H9 (cell line): ENCODE measurements at places on chromosomes 4 and X. TPM values are rescaled to one million over a fixed set of nuclear protein-coding genes. Genes with fewer than 3 reads are reported as not detected.

DNA sequence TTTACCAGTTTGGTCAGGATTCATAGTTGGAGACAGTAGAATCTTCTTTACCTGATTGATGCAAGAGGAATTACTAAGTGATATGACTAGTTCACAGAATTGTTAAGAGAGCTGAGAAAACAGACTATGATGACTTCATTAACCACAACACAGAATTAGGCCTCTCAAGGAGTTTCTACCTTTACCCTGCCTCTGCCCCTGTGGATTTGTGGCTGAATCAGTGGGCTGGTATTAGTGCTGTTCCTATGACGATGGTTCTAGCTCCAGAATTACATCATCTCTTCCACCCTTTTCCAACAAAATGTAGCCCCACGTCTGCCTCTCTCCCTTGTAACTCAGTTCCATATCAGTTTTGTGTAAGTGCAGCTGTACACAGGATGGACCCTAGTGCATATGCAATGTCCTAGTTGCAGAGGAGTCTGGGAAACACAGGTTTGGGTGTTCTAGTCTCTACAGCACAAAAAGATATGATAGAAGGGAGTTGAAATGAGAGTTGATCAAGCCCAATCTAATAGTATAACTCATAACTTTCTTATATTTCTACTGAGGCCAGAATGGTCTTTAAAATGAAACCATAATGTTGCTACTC is 99.3 kb downstream of the ANXA5 start:
- no peaks in the 10 kb centered on the region for H3K27me3 ChIP-seq
- H3K4me1 ChIP-seq: peaks cover 2% of the 10 kb centered on the region; the same call in 1 of the 2 replicates
- H3K4me3 ChIP-seq: no peak overlapping the region
- no peak for DNase-seq
- no peak overlapping the region for H3K27ac ChIP-seq

- H3K36me3 ChIP-seq: peaks cover under 1% of the 10 kb centered on the region; the same call in 1 of the 2 replicates
- no peak for DNase-seq
- no peaks in the 10 kb centered on the region; the same call in 1 of the 2 replicates for H3K4me1 ChIP-seq
Measured at GRCh38 chr4:2848449-2848848, 4.8 kb downstream of the ADD1 start.

DNA sequence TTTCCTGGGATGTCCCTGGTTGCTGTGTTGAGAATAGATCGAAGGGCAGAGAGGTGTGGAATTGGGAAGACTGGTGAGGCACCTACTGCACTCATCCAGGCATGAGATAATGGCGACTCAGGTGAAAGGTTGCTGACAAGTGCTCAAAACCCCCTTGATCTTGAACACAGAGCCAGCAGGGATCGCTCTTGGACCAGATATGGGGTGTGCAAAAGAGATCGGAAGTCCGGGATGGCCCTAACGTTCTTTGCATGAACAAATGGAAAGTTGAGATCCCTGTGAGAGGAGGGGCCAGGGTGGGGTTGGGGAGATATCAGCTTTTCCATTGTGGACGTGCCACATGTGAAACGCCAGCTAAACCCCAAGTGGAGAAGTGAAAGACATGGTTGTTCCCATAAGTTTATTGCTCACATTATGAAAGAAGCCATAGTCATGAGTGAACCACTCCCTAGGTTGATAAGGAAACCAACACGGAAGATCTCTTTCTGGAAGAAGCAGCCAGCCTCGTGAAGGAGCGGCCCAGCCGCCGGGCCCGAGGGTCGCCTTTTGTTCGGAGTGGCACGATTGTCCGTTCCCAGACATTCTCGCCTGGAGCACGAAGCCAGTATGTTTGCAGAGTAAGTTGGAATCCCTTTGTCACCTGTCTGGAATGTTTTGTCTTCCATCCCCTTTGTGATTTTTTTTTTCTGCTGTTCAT is 22.6 kb upstream of the CLCN4 start:
- H3K27ac ChIP-seq: no peak overlapping the region
- peaks cover 2% of the 10 kb centered on the region; the same call in 1 of the 2 replicates for H3K4me1 ChIP-seq
- H3K36me3 ChIP-seq: peaks cover 56% of the 10 kb centered on the region
- no peaks in the 10 kb centered on the region for H3K27me3 ChIP-seq
- no peak for DNase-seq

- DNase-seq: no peak
- H3K27ac ChIP-seq: no peak overlapping the region
- H3K4me1 ChIP-seq: peaks cover 9% of the 10 kb centered on the region; the same call in 1 of the 2 replicates
Measured at GRCh38 chr4:37981844-37982720, 21.9 kb downstream of the PTTG2 start.

Gene SPRY1
- 76.3 and 77.6 TPM in 2 replicates for total RNA-seq

Gene FAM184B
- total RNA-seq: 0.07 and 0.09 TPM in 2 replicates

Gene GLOD5
- not detected in 2 replicates for total RNA-seq

- no peaks in the 10 kb centered on the region for H3K27me3 ChIP-seq
- no peak overlapping the region for H3K27ac ChIP-seq
- no peak overlapping the region for H3K4me3 ChIP-seq
- peaks cover 26% of the 10 kb centered on the region for H3K36me3 ChIP-seq
- no peaks in the 10 kb centered on the region for H3K4me1 ChIP-seq
- DNase-seq: no peak
Measured at GRCh38 chr4:159937595-159937994, 834.7 kb downstream of the RAPGEF2 start.

Gene JADE3
- 19.6 and 20.2 TPM in 2 replicates for total RNA-seq

Gene NAT8L
- total RNA-seq: 13.9 and 14.7 TPM in 2 replicates

- no peaks in the 10 kb centered on the region for H3K36me3 ChIP-seq
- no peaks in the 10 kb centered on the region for H3K27me3 ChIP-seq
- H3K4me1 ChIP-seq: no peaks in the 10 kb centered on the region; the same call in 1 of the 2 replicates
Measured at GRCh38 chrX:30649859-30650258, 3.4 kb upstream of the GK start.

Gene IL15
- 0.39 and 0.61 TPM in 2 replicates for total RNA-seq

Gene SMIM10
- total RNA-seq: 1.1 and 1.2 TPM in 2 replicates

Gene EDA2R
- 6.6 and 8.3 TPM in 2 replicates for total RNA-seq

Gene ENAM
- not detected in 2 replicates for total RNA-seq

DNA sequence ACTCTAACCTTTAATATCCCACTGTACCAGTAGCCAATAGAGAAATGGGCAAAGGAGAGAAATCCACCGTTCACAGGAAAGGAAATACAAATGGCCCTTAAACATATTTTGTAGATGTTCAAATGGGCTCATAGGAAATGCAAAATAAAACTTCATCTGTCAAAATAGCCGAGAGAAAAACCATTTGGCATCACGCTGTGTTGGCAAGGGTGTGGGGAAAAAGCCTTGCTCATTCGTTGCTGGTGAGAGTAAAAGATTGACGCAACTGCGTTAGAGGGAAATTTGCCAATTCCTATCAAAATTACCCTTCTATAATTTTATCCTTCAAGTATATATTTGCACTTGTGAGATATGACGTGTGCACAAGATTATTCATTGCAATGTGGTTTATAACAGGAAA is 131.9 kb downstream of the EIF4E start:
- H3K27ac ChIP-seq: no peak overlapping the region
- no peaks in the 10 kb centered on the region for H3K36me3 ChIP-seq
- DNase-seq: no peak
- no peaks in the 10 kb centered on the region for H3K27me3 ChIP-seq
- H3K4me1 ChIP-seq: peaks cover 6% of the 10 kb centered on the region
- no peak overlapping the region for H3K4me3 ChIP-seq

Gene UNC5C
- not detected in 2 replicates for total RNA-seq

DNA sequence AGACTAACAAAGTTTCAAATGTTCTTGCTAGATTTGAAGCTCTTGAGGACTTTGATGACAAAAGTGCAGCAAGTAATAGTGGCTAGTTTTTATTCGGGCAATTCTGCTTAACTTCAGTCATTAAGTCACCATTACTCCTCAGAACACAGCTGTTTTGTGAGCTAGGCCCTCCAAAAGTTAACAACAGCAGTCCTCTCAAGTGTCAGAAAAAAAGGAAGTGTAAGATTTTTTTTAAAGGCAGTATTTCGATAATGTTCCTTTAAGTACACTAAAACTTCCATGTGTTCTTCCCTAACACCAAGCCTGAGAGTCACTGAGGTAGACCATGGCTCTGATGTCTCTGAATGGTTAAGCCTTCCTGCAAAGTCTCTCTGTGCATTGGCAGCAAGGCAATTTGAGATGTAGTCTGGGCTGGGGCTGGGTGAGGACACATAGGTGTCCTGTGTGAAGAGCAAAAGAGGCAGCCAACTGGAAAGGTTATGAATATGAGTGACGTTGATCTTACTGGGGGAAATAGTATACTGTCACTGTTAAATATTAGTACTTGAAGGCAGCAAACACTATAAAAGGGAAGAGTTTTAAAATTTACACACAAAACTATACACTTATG is 174.0 kb upstream of the MAP3K15 start:
- no peaks in the 10 kb centered on the region; the same call in 1 of the 3 replicates for H3K36me3 ChIP-seq
- H3K4me3 ChIP-seq: no peak overlapping the region
- no peaks in the 10 kb centered on the region for H3K27me3 ChIP-seq

- no peak for DNase-seq
- no peaks in the 10 kb centered on the region for H3K27me3 ChIP-seq
- H3K36me3 ChIP-seq: no peaks in the 10 kb centered on the region
- no peaks in the 10 kb centered on the region for H3K4me1 ChIP-seq
- no peak overlapping the region for H3K27ac ChIP-seq
- no peak overlapping the region for H3K4me3 ChIP-seq
Measured at GRCh38 chrX:128759745-128760144, 707.5 kb upstream of the ACTRT1 start.

GRCh38 chrX:41708486-41708885 is 15.5 kb upstream of the GPR82 start:
- H3K4me1 ChIP-seq: peaks cover 14% of the 10 kb centered on the region; the same call in 1 of the 2 replicates
- H3K36me3 ChIP-seq: 0 out of 2 replicates have a peak, but pooled peaks cover 3% of the 10 kb centered on the region
- H3K27me3 ChIP-seq: no peaks in the 10 kb centered on the region
- no peak overlapping the region for H3K27ac ChIP-seq

DNA sequence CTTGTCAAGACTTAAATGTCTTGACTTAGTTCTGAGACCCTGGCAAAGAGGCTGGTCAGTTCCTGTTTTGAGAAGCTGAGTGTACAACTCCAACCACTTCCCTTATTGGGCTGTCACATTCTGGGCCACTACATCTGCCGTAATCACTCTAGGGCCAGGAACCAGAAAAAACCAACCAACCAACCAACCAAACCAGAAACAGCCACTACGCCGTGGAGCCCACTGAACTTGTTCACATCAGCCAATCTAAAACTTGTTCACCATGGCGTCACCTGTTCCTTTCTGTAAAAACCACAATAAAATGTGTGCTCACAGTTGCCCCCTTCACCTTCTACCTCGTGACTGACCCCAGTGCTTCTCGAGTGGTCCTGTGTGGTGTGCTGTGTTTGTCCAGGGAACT is 107.3 kb downstream of the JADE1 start:
- no peaks in the 10 kb centered on the region for H3K36me3 ChIP-seq
- no peak overlapping the region for H3K27ac ChIP-seq
- no peaks in the 10 kb centered on the region for H3K4me1 ChIP-seq
- DNase-seq: no peak
- H3K27me3 ChIP-seq: no peaks in the 10 kb centered on the region

Gene RBMXL3
- not detected in 2 replicates for total RNA-seq

GRCh38 chr4:101953949-101954348 is 163.4 kb downstream of the BANK1 start:
- H3K27ac ChIP-seq: peak overlapping the region; percentile 78
- DNase-seq: peak; percentile 52
- no peaks in the 10 kb centered on the region for H3K27me3 ChIP-seq
- no peaks in the 10 kb centered on the region for H3K36me3 ChIP-seq

- no peak for DNase-seq
- H3K4me1 ChIP-seq: no peaks in the 10 kb centered on the region
- no peak overlapping the region for H3K4me3 ChIP-seq
- peaks cover 2% of the 10 kb centered on the region; the same call in 1 of the 3 replicates for H3K36me3 ChIP-seq
- H3K27ac ChIP-seq: no peak overlapping the region
Measured at GRCh38 chr4:29043411-29043810, 1676.8 kb upstream of the PCDH7 start.

DNA sequence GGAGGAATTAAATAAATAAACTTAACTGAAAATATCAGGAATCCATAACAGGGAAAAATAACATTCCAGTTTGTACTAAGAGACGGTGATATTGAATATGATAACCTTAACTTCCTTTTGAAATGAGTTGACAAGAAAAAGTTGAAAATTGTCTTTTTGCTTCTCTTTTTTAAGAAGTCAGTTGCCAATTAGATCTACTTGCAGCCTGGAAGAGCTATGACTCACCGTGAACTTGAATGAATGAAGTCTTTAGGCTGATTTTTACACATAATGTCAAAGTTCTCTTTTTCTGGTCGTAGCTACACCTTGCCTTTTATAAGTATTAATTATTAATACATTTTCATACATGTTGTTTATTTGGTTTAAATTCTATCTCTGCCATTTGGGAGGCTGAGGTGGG is 94.4 kb upstream of the HPGD start:
- peaks cover 16% of the 10 kb centered on the region for H3K36me3 ChIP-seq
- DNase-seq: no peak
- no peaks in the 10 kb centered on the region for H3K27me3 ChIP-seq
- H3K27ac ChIP-seq: no peak overlapping the region
- no peak overlapping the region for H3K4me3 ChIP-seq

- no peaks in the 10 kb centered on the region for H3K36me3 ChIP-seq
- H3K27ac ChIP-seq: no peak overlapping the region
- DNase-seq: no peak
- no peak overlapping the region for H3K4me3 ChIP-seq
- peaks cover 4% of the 10 kb centered on the region for H3K4me1 ChIP-seq
Measured at GRCh38 chr4:67052814-67053675, 492.3 kb downstream of the CENPC start.

Gene WFS1
- 17.5 and 18.9 TPM in 2 replicates for total RNA-seq

GRCh38 chr4:188018262-188018661 is 22.7 kb downstream of the ZFP42 start:
- no peak for DNase-seq
- peaks cover 5% of the 10 kb centered on the region for H3K4me1 ChIP-seq
- H3K4me3 ChIP-seq: no peak overlapping the region
- no peak overlapping the region for H3K27ac ChIP-seq
- no peaks in the 10 kb centered on the region for H3K36me3 ChIP-seq

Gene MAGEB1
- total RNA-seq: 0.17 and 0.18 TPM in 2 replicates

Gene HTR2C
- total RNA-seq: 1.3 and 1.5 TPM in 2 replicates
